ENCODE measurements at places on chromosomes 6 and 20.

DNA sequence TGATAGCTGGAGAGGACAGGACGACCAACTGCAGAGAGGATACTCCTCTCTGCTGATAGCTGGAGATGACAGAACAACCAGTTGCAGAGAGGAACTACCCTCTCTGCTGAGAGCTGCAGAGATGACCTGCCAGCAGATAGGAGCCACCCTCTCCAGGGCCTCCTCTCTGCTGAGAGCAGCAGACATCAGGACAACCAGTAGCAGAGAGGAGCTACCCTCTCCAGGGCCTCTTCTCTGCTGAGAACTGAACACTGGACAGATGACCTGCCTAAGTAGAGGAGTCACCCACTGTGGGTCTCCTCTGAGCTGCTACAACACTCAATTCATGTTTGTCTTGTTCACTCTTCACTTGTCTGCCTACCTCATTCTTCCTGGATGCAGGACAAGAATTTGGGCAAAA, 27.3 kb upstream of the ZBTB24 start:
- no peak for DNase-seq

- DNase-seq: no peak
Measured at GRCh38 chr6:452301-453067, 60.9 kb downstream of the IRF4 start.

GRCh38 chr6:33118525-33119123, 42.8 kb downstream of the HLA-DPB1 start:
- peak; percentile 45 for DNase-seq

DNA sequence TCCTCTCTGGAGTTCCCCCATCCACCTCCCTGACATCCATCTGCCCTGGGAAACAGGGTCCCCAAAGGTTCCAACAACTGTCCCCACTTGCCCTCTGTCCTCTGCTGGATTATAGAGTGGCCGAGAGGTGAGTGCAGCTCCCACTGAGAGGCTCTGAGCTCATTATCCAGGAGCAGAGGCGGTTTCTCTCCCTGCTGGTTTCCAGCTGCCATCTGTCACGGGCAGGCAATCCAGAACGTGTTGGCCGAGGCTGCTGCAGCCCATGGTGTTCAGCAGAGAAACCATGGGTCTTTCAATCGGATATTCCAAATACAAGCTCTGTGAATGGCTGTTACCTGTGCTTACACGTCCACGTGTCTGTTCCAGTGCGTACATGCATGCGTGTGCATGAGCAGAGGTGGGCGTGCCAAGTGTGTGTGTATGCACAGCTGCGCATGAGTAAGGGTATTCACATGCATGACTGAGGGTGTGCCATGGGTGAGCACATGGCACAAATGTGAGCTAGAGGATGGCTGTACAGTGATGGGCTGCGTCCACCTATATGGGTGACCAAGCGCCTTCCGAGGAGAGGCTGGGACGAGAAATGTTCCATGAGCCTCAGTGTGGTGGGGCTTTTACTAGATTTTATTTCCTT, 183.7 kb upstream of the PMEPA1 start:
- no peak for DNase-seq

DNA sequence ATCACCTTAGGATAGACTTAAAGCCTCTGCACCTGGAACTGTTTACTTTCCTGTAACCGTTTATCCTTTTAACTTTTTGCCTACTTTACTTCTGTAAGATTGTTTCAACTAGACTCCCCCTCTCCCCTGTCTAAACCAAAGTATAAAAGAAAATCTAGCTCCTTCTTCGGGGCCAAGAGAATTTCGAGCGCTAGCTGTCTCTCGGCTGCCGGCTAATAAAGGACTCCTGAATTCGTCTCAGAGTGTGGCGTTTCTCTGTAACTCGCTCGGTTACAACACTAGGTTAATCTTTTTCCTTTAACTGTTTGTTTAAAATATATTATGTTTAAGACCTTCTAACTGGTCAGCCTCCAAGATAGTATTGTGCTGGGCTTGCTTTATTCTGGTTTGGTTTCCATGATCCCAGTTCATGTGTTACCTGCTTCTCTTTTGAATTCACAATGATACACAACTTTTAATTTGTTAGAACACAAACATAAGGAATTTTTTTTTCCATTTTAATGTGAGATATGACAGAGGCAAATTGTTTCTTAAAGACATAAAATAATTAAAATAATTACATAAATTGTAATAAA, 8.7 kb upstream of the NQO2 start:
- no peak for DNase-seq

DNA sequence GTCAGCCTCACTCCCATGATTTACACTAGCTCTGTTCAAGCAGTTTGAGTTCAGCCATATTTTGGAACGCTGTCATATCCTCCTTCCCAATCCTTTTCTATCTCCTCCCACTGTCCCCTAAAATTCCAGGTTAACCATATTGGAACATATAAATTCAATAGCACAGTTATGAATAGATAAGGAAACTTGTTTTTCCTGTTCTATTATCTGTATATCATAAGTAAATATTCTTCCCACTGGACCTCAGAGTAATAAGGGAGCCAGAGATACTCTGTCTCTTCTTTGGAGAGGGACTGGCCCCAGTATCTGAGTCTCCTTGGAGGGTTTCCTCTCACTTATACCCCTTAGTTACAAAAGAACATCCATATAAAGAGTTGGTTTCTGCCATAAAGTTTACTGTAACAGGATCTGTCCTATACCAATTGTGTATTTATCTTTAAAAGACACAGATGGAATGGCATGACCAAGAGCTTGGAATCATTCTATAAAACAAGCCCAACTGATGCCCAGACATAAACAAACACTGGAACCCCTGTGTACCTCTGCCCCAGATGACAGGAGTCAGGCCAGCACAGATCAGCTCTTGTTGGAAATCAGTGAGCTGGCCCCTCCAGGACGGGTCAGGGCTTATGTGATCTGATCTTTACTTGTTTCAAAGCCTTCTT, 67.1 kb downstream of the EPB41L2 start:
- DNase-seq: no peak

All from RCC 7860 (cell line).